HL-60 (cell line): ENCODE measurements at places on chromosomes 12 and 14.

GRCh38 chr12:44465139-44465538 is 411.0 kb downstream of the NELL2 start:
- no peak for DNase-seq

GRCh38 chr14:61504901-61505300 is 183.5 kb downstream of the PRKCH start:
- no peak for DNase-seq

- DNase-seq, result no peak
Observed at GRCh38 chr14:89171168-89171567, 245.9 kb downstream of the FOXN3 start.

DNA sequence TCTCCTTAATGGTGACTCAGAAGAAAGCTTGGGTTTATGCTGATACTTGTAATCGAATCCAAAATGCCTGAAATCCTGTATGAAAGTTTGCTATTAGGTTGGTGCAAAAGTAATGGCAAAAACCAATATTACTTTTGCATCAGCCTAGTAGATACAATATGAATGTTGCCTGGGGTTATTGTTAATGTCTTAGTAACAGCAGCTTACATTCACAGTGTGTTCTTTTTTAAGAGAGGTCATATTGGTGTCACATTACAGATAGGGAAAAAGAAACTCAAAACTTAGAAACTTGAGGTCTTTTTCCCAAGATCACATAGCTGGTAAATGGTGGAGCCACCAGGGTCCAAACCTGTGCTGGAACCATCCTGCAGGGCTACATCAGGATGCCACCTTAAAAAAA is 25.2 kb downstream of the SRGAP1 start:
- DNase-seq, result no peak

DNA sequence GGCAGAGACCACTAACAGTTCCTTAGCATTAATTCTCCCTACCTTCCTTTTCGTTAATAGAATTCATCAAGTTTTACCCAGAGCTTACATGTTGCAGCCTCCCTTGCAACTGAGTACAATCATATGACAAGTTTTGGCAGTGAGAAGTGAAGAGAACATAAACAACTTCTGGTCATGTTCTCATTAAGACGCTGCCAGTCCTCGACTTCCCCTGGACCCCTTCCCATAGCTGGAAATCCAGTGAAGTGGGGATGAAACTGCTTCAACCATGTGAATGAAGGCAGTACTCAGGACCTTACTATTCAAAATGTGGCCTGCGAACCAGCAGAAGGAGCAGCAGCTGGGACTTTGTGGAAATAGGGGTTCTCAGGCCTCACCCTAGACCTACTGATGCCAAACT is 133.9 kb downstream of the SPTSSA start:
- no peak for DNase-seq

DNA sequence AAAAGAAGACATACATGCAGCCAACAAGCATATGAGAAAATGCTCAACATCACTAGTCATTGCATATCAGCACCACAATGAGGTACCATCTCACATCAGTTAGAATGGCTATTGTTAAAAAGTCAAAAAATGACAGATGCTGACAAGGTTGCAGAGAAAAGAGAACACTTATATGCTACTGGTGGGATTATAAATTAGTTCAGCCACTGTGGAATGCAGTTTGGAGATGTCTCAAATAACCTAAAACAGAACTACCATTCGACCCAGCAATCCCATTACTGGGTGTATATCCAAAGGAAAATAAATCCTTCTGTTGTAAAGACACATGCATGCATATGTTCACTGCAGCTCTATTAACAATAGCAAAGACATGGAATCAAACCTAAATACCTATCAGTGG is 238.4 kb downstream of the KCNC2 start:
- no peak for DNase-seq

- DNase-seq, result no peak
Observed at GRCh38 chr14:55884819-55885218, 233.4 kb upstream of the PELI2 start.

GRCh38 chr14:104419865-104420505 is 159.6 kb upstream of the C14orf180 start:
- DNase-seq, result no peak

DNA sequence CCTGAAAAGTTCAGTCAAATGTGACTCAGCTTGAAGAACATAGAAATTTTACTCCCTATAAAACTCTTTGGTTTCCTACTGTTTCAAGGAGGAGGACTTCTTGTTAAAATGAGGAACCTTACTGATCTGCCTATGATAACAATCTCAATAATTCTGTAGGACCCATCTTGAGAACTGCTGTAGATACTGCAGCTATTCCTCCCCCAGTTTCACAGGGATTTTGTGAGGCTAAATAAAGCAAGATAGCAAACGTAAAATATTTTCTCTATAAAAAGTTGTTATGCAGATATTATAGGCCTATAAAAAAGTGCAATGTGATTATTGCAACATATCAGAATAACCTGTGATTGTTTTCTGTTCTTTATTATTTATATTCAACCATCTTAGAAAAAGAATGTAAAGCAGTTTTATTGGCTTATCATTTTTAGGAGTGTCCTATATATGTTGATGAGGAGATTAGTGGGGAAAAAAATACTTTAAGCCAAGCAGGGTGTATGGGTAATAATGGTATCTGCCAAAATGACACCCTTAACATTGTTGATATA is 12.1 kb downstream of the CLEC14A start:
- DNase-seq, result no peak

DNA sequence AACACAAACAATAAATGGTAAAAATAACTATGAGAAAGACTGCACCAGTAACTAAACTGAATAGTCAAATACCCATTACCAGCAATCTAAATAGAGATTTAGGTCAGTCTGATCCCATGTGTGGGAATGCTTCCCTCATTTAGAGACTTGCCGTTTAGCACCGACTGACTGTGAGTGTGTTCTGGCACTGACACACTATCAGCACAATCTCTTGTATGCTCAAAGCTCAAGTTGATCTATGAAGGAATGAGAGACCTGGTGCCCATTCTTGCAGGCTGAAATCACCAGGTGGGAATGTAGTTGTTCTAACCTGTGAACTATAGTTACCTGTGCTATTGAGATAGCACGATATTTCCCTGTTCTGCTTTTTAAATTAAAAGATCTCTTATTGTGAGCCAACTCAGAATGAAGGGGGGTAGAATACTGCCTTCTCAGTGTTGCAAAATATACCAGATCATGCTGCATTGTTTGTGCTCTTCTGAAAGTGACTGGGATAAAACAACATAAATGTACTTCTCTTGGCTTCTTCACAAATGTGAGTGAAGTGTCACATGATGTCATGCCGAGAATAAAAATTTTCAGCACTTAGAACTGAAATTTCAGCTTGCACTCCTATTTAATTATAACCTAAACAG is 99.6 kb downstream of the LIN7A start:
- no peak for DNase-seq

DNA sequence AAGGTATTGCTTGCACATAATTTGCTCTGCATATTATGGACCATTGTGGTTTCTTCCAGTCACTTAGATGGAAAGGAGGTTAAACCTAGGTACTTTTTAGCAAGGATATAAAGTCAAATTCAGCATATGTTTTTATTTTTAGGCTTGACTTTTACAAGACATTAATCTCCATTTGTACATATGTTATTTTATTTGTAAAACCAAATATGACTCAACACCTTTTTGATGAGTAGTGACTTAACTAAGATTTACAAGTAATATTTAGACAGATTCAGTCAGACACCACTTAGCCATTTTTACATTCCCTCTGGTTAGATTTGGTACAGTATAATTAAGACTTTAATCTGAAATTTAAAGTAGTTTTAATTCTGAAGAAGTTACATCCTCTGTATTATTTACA is 55.0 kb downstream of the BHLHE41 start:
- no peak for DNase-seq

GRCh38 chr14:95623195-95623594 is 63.0 kb upstream of the TCL1B start:
- DNase-seq, result no peak

DNA sequence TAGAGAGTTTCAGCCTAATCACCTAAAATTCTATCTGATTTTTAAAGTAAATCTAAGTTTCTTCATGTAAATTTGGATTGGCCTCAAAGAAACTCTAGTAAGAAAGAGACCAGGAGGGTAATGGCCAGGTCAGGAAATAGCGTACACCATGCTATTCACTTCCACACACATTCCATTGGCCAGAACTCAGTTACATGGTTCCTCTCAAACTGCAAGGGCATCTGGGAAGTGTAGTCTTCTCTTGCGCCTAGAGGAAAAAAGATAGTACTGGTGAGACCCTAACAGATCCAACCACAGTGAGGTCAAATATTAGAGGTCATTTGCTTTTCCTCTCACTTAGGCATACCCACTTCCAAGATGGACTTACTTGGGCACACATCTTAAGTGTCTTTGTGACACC is 39.1 kb downstream of the MBIP start:
- DNase-seq, result no peak

- DNase-seq, result peak; percentile 100
Observed at GRCh38 chr14:23095196-23096108, at the start of gene C14orf119. Gene C14orf119 (plus strand): TSS chr14:23095505. CDS start chr14:23097659, 2,154 bp downstream.

GRCh38 chr12:50986966-50987737 is 34.8 kb downstream of the HIGD1C start:
- DNase-seq, result peak; percentile 47

DNA sequence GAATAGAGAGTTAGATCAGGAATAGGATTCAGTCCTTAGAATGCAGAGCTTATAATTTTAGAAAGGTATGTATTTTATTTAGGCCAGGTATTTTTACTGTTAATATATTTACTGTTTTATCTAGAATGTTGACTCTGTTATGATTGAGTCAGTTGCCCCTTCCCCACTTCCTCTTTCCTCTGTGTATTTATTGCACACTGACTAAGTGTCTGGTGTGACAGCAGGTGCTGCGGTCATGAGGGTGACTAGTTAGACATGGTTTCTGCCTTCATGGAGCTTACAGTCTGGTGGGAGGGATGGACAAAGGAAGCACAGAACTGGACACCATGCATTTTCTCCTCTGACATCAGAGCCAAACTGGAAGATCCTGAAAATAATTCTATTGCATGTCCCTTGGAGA is 159.8 kb downstream of the CACNA1C start:
- DNase-seq, result no peak

GRCh38 chr12:117105902-117106301 is 6.7 kb upstream of the TESC start:
- peak; percentile 74 for DNase-seq

DNA sequence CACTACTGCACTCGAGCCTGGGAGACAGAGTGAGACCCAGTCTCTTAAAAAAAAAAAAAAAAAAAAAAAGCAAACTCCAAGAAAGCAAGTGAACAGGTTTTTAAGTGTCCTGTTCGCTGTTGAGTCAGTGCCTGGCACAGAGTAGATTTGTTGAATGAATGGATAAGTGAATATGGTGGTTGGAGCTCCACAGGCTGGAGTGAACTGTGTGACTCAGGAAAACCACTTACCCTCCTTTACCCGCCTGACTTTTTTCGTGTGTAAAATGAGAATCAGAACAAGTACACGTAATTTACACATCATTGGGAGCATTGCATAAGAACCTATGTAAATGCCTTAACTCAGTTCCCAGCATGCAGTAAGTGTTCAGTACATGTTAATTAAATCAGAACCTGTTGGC is 24.0 kb upstream of the ESRRB start:
- DNase-seq, result no peak

DNA sequence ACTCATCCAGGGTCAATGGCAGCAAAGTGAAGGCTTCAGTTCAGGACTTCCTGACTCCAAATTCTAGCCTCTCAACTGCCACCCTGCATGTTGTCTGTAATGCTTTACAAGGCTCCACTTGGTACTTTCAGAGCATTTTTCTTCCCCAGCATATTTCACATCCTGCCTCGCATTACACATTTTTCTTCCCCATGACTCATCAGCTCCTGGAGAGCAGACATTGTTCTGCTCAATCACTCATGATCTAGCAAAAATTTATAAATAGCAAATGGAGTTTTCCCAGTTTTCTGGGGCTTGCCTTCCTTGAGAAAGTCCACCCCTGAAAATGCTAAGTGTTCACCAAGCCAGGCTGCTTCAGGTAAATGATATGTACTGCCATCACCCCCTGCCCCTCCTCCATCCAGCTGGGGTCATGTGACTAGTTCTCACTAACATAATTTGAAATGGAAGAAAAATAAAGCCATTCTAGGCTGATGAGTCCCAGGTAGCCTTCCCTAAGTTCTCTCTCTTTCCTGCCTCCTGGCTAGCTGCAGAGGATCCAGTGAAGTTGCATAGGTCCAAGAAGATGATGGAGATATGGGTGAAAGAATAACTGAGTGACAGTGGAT is 69.4 kb downstream of the ARMH4 start:
- DNase-seq, result no peak

DNA sequence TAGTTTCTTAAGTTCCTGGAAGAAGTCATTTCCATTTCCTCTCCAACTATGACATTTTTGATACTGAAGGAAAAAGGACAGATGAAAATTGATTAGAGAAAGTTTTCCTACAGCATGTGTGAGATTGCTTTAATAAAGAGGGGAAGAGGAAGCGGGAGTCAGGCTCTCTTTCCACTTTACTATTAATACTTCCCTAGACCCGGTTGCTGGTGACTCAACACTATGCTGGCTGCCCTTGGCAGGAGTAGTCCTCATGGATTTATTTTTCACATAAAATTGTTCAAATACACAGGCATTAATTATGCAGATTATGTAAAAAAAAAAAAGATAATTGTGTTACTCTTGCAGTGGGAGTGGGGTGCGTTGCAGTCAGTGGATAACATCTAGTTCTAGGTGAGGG is 293.4 kb downstream of the EGLN3 start:
- DNase-seq, result no peak

GRCh38 chr12:99092100-99092851 is 447.2 kb downstream of the APAF1 start:
- DNase-seq, result no peak

DNA sequence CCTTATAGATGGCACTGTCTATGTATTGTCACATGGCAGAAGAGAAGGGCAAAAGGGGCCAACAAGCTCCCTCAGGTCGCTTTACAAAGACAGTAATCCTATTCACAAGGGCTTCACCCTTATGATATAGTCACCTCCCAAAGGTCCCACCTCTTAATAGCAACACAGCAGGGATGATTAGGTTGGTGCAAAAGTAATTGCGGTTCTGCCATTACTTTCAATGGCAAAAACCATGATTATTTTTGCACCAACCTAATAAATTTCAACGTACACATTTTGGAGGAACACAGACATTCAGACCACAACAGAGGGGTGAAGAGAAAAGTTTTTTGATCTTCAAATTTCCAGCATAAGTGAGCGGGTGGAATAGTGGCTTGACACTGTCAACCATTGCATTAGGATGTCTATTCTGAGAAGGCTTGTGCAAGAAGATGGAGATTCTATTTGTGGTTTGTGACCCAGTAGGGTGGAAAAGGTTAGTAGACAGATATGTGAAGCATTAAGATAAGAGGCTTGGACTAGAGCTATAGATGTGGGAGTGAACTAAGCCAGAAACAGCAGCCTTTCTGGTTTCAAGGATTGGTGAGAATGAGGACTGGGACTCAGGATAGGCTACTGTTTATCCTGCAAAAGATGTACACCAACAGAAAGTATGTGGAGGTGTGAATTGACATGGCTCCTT is 75.5 kb upstream of the CPSF6 start:
- DNase-seq, result no peak

- DNase-seq, result no peak
Observed at GRCh38 chr14:96579358-96579757, 77.2 kb downstream of the PAPOLA start.
